Activated CD4-positive, alpha-beta memory T cell treated with anti-CD3 and anti-CD28 coated beads, Interleukin-2, amount 10 ng/mL, durations not matched to agents 7 days and 5 days (primary cell): ENCODE measurements at places on chromosomes 5 and 9. TPM values are rescaled to one million over a fixed set of nuclear protein-coding genes. Genes with fewer than 3 reads are reported as not detected.

DNA sequence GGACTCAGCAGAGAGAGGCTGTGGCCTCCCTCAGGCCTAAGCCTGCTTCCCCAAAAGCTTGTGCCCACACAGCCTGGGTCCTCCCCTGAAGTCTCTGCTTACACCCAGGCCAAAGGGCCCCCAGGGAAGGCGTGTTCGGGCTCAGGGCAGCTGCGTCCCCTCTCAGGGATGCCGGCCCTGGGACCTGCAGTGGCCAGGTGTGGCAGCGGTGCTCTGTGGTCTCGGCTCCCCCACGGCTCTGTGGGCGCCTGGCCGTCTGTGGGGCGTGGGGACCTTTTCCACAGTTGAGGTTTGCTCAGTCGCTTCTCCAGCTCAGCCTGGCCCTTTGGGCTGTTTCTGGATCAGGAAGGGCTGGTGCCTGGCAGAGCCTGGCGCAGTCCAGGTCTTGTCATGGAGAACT lies 75.9 kb downstream of the RXRA start:
- DNase-seq, result no peak

GRCh38 chr5:172003746-172004145 lies 2.7 kb downstream of the FBXW11 start:
- DNase-seq, result no peak

ATP6V1G1 gene
- total RNA-seq, result 92.4 TPM

CTXN3 gene
- not detected for total RNA-seq

DNA sequence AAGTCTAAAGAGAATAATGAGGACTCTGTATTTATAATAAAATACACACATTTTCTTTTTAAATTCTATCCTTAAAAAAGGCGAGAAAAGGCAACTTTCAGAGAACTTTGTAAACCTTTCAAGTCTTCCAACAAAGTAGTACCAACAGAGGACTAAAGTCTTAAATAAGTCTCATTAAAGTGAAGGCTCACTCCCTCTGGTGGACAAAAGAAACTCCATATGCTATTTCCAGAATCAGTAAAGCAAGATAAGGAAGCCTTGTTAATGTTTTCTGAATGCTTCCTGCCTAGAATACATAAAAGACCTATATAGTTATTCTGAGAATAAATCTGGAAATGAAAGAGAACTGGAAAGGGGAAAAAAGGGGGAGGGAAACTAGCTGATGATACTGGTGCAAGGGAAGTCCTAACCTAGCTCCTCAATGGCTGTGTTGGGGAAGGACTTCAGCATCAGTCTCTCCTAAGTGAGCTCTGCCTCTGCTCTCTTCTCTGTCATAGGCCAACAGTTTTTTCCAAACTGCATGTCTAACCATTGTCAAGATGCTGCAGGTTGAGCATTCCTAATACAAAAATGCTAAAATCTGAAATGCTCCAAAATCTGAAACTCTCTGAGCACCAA lies 7.2 kb downstream of the HMGCS1 start:
- no peak for DNase-seq

BTNL3 gene
- total RNA-seq, result not detected

DNA sequence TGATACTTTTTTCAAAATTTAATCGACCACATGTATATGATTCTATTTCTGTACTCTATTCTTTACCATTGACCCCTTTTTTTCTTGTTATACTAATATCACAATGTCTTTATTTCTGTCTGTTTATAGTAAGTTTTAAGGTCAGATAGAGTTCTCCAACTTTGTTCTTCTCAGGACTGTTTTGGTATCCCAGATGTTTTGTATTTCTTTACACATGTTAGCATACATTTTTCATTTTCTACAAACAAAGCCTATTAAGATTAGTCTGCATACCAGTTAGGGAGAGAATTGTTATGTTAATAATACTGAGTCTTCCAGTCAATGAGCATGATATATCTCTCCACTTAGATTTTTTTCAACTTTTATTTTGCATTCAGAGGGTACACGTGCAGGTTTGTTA lies 8.2 kb upstream of the CAMK4 start:
- DNase-seq, result no peak

DNA sequence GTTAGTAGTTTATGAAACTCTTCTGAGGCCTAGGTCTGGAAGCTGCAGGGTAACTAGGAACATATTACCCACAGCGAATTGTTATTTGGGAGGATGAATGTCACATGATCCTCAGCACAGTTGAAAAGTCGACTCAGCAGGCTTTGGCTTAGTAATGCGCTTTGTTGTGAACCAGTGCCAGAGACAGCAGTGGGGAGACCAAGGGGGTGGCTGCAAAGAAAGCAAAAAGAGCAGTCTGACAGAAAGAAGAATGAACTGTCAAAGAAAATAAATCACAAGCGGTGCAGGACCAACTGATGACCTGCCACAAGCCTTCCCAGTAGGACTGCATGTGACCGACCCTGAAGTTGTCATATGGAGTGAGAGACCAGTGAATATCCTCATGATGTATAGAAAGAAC lies 170.0 kb downstream of the CCDC171 start:
- DNase-seq, result no peak

- DNase-seq, result no peak
Measured at GRCh38 chr5:145680767-145681166, 154.4 kb downstream of the PRELID2 start.

DNA sequence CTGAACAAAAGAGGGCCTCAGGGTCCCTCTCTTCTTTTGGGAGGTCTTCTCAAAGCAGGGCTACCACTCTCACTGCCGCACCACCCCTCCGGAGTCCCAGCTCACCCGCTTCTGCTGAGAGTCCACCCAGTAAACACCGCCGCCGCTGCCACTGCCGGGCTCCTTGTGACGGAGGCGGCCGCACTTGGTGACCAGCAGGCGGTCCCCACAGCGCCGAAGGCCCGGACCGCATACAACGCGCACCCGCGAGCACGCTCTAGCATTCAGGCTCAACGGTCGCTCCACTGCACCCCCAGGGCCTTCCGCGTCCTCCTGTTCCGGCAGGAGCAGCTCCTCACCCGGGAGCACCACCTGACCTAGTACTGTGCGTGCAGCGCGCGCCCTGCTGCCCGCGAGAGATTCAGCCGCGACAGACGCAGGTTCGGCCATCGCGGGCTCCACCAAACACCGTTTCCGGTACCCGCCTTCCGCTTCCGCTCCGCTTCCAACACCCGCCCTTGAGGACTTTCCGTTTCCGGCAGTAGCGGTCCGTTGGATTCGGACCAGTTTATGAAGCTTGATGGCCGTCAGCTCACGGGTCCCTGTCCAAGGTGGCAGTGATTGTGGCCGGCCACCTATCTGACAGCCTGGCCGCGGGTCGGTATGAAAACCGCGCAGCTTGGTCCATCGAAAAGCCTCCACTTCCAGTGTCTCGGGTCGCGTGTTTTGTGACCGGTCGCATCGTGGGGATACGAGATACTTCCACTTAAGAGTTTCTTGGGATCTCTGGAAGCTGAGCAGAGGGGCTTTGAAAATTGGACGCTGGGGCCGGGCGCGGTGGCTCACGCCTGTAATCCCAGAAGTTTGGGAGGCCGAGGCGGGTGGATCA lies at the start of gene EXOSC3:
TSS of gene EXOSC3 (minus strand) at position 449 of the 868 bp plus-strand sequence. CDS start at position 429, 20 bp downstream.
- peak; percentile 90 for DNase-seq

DNA sequence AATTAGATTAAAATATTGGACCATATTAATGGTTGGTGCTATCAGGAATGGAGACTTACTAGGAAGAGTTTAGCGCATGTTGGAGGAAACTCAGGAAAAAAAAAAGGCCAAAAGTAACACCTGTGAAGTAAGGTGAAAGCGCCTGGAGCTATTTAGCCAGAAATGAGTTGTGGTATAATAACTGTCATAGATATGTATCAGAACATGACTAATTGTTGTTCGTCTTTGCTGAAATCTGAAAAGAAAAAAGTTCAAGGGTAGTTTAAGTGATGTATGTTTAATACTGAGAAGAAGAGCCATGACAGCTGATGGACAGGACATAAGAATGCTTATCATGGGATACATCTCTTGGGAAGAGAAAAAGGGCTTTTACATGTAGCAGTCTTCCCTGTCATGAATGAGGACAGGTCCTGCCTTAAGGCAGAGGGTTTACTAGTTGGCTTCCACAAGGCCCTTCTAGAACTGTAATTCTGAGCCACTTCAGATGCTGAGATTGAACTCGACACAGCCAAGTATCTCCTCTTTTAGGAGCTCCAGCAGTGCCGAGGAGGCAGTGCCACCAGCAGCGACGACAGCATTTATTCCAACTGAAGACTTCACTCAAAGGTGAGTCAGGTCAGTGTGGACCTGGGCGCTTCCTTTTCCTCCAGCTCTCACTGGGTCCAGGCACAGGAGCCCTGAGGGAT lies 940 bp upstream of the CAMK4 start:
- no peak for DNase-seq

IL7R gene
- 273 TPM for total RNA-seq

RANBP17 gene
- not detected for total RNA-seq

C9orf153 gene
- not detected for total RNA-seq

- DNase-seq, result no peak
Measured at GRCh38 chr5:98735806-98736507, 37.5 kb upstream of the RGMB start.

DNA sequence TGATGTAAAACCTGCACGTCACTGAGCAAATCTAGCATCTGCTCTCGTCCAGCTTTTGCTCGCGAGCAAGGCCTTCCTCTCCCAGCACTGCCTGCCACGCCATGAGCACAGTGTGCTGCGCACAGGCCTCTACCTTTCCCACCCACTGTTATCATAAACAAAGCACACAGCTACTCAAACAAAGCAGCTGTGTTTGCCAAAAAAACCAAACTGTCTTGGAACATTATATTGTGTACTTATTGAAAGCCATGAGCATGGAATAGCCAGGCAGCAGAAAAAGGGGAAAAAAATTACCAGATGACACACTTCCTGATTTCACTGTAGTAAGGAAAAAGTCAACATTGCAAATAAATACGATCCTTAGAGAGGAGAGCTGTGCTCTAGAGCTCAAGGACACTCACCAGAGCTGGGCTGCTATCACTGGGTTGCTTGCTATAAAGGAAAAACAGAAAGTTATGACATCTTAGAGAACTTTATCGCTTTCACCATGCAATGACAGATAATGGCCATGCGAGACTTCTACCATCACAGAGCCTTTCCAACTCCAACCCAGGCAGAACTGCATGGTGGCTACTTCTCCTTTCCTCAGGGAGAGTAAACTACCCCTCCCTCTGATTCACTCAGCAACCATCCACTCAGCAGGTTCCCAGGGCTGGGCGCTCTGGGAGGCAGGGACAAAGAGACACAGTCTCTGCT lies 69.6 kb downstream of the EPB41L4B start:
- DNase-seq, result no peak

- no peak for DNase-seq
Measured at GRCh38 chr5:116771466-116772151, 197.0 kb upstream of the SEMA6A start.

WDR55 gene
- total RNA-seq, result 35.0 TPM

GRCh38 chr5:80623999-80624398 lies 30.5 kb upstream of the MSH3 start:
- DNase-seq, result no peak

DNA sequence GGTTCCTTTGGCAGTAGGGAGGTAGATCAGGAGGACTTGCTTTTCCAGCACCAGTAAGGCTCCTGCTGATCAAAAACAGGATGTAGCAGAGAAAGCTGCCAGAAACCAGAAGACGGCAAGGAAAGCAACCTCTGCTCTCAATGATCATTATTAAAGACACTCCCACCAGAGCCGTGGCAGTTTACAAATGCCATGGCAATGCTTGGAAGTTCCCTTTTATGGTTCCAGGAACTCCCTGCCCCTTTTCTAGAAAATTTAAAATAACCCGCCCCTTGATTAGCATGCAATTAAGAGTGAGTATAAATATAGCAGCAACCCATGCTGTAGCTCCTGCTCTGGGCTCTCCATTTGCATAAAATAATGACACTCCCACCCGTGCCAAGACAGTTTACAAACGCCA lies 16.1 kb downstream of the EQTN start:
- no peak for DNase-seq

DNA sequence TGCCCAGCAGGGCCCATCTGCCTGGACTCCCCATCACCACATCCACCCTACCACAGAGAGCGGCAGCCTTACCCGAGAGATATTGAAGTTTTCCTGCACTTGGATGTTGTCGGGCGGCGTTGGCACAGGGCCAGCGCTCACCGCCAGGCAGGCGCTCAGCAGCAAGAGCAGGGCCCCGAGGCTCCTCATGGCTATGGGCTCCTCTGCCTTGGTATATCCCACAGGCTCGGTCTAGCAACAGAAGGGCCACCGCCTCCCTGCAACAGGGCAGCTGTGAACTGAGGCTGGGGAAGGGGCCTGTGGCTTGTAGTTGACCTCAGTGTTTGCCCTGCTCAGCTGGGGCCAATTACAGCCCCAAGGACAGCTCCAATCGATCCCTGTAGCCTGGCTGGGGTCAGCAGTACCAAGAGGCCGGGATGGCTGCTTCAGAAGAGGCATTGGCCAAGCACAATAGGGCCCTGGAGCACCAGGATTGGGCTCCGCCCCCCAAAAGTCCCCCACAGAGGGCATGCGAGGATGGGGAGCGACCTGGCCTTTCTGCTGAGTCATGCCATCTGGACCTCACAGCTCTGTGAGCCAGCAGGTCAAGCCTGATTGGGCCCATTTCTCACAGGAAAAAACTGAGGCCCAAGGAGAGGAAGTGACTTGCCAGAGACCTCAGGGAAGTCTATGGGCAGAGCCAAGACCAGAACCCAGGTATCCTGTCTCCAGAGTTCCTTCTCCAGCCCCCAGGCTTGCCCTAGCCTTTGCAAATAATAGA lies at the start of gene AMBP:
TSS of gene AMBP (minus strand) at position 280 of the 760 bp plus-strand sequence. CDS start at position 189, 91 bp downstream.
- DNase-seq, result no peak

MED27 gene
- total RNA-seq, result 22.6 TPM

DNA sequence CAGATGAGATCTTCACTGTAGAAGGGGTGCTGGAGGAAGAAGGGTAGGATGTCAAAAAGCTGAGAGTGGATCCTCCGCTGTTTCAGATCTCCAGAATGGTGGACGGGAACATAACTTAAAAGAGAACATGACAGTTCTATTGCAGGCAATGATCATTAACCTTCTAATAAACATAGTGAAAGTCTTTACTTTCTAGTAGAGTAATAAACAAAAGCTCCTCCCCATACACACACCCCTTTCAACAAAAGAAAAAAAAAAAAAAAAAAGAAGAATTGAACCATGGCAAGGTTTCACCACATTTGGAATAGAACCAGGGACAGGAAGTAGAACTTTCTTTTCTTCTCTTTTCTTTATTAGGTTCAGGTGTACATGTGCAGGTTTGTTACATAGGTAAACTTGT lies 768.1 kb upstream of the RIOK2 start:
- no peak for DNase-seq

- no peak for DNase-seq
Measured at GRCh38 chr5:133806847-133807246, 161.6 kb downstream of the C5orf15 start.
